ENCODE measurements at places on chromosomes 1 and 21.

- DNase-seq = no peak
Observed at GRCh38 chr1:207407655-207408260, 46.4 kb upstream of the CR2 start.

- no peak for DNase-seq
Observed at GRCh38 chr1:221187174-221187573, 307.9 kb downstream of the HLX start.

- DNase-seq = no peak
Observed at GRCh38 chr1:115299266-115299665, 38.8 kb downstream of the NGF start.

DNA sequence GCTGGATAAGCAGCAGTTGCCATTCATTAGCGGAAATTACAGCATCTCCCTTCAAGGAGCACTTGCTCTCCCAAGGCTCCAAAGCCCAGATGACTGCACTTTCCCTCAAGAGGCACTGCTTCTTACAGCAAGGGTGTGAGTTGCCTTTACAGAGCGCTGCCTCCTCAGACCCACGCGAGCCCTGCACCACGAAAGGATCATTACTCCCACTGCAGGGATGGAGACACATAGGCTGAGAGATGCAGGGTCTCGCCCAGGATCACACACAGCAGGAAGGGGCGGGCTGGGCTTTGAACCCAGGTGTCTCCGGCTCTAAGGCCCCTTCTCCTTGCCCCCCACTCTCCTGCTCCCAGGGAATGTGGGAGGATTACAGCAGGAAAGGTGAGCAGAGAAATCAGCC lies 405.5 kb downstream of the MATN1 start:
- no peak for DNase-seq

DNA sequence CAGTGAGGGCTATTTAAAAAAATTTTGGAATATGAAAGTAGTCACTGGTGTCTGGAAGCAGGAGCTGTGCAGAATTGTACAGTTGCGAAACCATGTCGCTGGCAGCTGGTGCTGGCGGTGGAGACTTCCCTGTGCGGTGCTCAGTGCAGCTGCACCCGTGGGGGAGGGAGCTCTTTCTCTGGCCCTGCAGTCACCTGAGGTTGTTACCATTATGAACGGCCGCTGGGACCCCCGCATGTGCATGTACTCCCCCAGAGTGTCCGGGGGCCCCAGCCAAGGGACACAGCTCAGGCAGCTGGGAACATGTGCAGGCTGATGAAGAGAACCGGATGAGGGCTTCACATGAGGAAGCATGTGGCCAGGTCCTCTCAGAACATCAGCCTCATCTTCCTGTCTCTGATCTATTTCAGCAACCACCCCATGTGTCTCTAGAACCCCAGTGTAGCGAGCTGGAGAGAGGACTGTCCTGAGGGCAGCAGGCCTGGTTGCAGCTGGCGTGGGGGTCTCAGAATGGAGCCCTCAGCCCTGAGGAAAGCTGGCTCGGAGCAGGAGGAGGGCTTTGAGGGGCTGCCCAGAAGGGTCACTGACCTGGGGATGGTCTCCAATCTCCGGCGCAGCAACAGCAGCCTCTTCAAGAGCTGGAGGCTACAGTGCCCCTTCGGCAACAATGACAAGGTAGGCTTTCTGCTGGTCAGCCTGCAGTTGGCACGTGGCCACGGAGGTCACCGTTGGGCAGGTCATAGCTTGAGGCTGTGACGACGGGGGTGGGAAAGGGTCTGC lies at the start of gene TRPM2:
TSS of gene TRPM2 (plus strand) at position 431 of the 780 bp plus-strand sequence. CDS start at position 511, 80 bp downstream.
- DNase-seq = no peak

Data from HS-5 (cell line).